Left hindlimb (tissue), 1 donor: ENCODE measurements at places on chromosomes 7 and 10.

DNA sequence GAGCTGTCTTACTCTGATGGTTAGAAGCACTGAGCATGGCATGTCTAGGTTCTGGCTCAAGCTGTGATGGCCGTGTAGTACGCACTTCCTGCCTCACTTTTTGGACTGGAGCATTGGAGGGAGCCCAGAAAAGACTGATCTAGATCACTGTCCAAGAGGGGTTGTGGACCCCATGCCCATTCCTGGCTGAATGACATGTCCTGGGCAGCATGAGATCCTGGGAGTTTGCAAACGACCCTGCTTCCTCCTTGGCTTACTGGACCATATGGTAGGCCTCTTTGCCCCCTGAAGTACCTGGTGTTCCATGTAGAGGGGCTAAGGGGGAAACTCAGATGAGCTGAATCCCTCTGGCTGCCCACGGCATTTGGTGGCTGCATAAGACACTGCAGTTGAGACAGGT, 36.7 kb downstream of the ARHGAP22 start:
- no peak for DNase-seq

GRCh38 chr10:94524146-94524545, 21.4 kb upstream of the HELLS start:
- DNase-seq, result no peak

DNA sequence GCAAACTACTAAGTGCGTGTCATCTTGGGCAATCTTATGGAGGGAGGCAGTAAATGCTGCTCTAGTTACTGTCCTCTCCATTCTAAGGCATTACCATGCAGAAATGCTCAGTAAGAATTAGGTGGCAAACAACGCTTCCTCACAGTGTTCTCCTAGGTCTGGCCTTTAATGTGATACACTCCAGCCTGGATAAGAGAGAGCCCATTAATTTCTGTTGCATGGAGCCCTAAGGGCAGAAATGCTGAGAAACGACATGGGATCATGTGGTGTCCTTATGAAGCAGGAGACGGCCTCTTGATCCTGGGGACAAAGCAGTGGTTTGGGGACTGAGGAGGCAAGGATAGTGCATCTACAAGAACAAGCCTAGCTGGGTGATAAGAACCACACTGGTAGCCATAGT, 44.0 kb downstream of the SLC25A13 start:
- DNase-seq, result no peak

GRCh38 chr7:77800158-77800557, 1.6 kb downstream of the PHTF2 start:
- no peak for DNase-seq
